Large intestine (tissue), 12 donors: ENCODE measurements at places on chromosomes 16 and 17. TPM values are rescaled to one million over a fixed set of nuclear protein-coding genes. Genes with fewer than 3 reads are reported as not detected.

- DNase-seq = no peak
- H3K4me3 ChIP-seq = no peak overlapping the region
- peaks cover 2% of the 10 kb centered on the region for H3K27me3 ChIP-seq
- H3K36me3 ChIP-seq = no peaks in the 10 kb centered on the region
- H3K4me1 ChIP-seq = peaks cover 15% of the 10 kb centered on the region
These were observed 29.4 kb downstream of the CCR7 start for GRCh38 chr17:40535924-40536294.

GRCh38 chr16:68923116-68923515 is 79.8 kb downstream of the TANGO6 start:
- no peaks in the 10 kb centered on the region for H3K27me3 ChIP-seq
- H3K27ac ChIP-seq = no peak overlapping the region
- peaks cover 25% of the 10 kb centered on the region for H3K4me1 ChIP-seq
- no peak for DNase-seq
- peaks cover 6% of the 10 kb centered on the region for H3K36me3 ChIP-seq
- H3K4me3 ChIP-seq = no peak overlapping the region

DNA sequence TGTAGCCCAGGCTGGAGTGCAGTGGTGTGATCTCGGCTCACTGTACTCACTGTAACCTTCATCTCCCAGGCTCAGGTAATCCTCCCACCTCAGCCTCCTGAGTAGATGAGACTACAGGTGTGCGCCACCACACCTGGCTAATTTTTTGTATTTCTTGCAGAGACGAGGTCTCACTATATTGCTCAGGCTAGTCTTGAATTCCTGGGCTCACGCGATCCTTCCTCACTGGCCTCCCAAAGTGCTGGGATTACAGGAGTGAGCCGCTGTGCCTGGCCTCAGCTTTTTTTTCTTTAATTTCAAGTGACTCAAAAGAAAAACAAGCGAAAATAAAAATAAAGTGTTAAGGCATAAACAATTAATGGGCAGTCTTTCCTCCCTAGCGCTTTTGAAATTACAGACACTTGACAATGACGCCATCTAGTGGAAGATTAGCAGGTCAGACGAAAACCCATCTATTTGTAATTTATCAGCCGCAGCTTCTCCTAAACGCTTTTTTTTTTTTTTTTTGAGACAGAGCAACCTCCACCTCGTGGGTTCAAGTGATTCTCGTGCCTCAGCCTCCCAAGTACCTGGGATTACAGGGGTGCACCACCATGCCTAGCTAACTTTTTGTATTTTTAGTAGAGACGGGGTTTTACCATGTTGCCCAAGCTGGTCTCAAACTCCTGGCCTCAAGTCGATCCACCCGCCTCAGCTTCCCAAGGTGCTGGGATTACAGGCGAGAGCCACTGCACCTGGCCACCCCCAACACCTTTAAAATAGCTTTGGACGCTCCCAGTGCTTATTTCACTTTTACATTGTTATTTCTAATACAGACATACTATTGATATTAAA is 28.1 kb upstream of the PECAM1 start:
- no peak overlapping the region for H3K27ac ChIP-seq
- no peaks in the 10 kb centered on the region for H3K4me1 ChIP-seq
- no peaks in the 10 kb centered on the region for H3K27me3 ChIP-seq
- H3K36me3 ChIP-seq = no peaks in the 10 kb centered on the region
- no peak overlapping the region for H3K4me3 ChIP-seq

DNA sequence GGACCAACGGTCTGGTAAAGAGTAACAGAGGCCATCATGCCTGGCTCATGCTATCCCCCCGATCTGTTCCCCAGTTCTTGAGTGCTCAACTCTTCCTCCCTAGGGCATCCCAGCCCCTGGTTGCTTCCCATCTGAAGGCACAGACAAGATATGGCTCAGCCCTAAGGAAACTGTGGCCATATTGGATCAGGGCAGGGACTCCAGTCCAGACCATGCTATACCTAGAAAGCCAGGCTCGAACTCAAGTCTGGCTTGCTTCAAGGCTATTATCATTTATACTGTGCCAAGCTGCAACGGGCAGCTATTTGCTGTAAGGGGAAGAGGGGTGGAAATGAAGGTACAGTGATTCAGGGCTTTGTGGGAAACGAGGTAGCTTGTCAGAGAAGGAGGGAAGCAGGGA is 2.8 kb downstream of the UBTF start:
- H3K4me1 ChIP-seq = peaks cover 10% of the 10 kb centered on the region
- no peak for DNase-seq
- H3K27ac ChIP-seq = no peak overlapping the region
- no peaks in the 10 kb centered on the region for H3K27me3 ChIP-seq
- peaks cover 43% of the 10 kb centered on the region for H3K36me3 ChIP-seq

LRRC75A gene
- 37.2 TPM for polyA plus RNA-seq

GRCh38 chr17:80698297-80698696 is 153.7 kb downstream of the RPTOR start:
- H3K27ac ChIP-seq = no peak overlapping the region
- no peak for DNase-seq
- H3K4me1 ChIP-seq = peaks cover 24% of the 10 kb centered on the region
- H3K4me3 ChIP-seq = no peak overlapping the region

- H3K27ac ChIP-seq = peak overlapping the region; percentile 76
- peak overlapping the region; percentile 74 for H3K4me3 ChIP-seq
- no peaks in the 10 kb centered on the region for H3K36me3 ChIP-seq
- H3K27me3 ChIP-seq = no peaks in the 10 kb centered on the region
These were observed 137.7 kb upstream of the CORO6 start for GRCh38 chr17:29760279-29761039.

KRT40 gene
- 0.07 TPM for polyA plus RNA-seq

DNA sequence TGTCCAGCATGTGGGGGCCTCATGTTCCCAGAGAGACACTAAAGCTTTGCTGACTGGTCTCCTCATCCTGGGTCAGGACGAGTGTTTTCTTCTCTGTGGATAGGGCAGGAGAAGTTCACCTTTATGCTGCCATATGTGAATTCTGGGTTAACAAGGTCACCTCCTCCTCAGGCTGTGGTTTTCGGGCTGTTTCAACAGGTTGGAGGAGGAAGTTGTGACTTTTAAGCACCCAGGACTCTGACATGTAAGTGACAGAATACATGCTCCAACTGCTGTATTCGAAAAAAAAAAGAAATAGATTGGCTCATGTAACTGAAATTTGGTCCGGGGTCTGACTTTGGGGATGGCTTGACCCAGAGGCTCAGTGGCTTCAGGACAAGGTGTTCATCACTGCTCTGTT is 54.2 kb downstream of the SNX20 start:
- H3K4me1 ChIP-seq = no peaks in the 10 kb centered on the region
- H3K4me3 ChIP-seq = no peak overlapping the region
- no peak for DNase-seq
- H3K27me3 ChIP-seq = no peaks in the 10 kb centered on the region
- peaks cover 6% of the 10 kb centered on the region for H3K36me3 ChIP-seq

NAA60 gene
- 59.3 TPM for polyA plus RNA-seq

DNA sequence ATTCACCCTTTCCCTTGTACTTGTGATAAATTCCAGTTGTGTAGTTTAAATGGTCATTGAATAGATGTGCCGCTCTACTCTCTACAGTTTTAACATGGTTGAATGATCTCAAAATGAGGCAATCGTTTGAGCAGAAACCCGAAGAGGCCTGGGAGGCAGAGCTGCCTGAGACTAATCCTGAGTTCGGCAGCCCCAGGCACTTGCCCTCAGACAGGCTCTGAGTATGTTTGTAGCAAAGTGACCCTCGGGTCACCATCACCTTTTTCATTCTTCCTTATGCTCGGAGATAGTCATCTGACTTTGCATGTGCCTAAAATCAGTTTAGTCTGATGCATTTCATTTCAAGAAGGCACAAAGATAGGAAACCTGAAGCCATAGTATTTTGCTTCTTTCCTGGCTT is 184.0 kb upstream of the RBFOX1 start:
- H3K27ac ChIP-seq = no peak overlapping the region
- H3K4me1 ChIP-seq = no peaks in the 10 kb centered on the region
- no peaks in the 10 kb centered on the region for H3K36me3 ChIP-seq

- no peak overlapping the region for H3K4me3 ChIP-seq
- no peak overlapping the region for H3K27ac ChIP-seq
- no peak for DNase-seq
- peaks cover 12% of the 10 kb centered on the region for H3K4me1 ChIP-seq
- no peaks in the 10 kb centered on the region for H3K36me3 ChIP-seq
These were observed 517.6 kb downstream of the MAF start for GRCh38 chr16:79082970-79083369.

CTU2 gene
- 11.0 TPM for polyA plus RNA-seq

GRCh38 chr16:3094289-3095027 is 4.6 kb downstream of the ZSCAN10 start:
- no peaks in the 10 kb centered on the region for H3K36me3 ChIP-seq
- H3K4me3 ChIP-seq = no peak overlapping the region
- DNase-seq = no peak
- H3K27ac ChIP-seq = no peak overlapping the region

TPSD1 gene
- 0.06 TPM for polyA plus RNA-seq

- H3K4me3 ChIP-seq = no peak overlapping the region
- H3K36me3 ChIP-seq = no peaks in the 10 kb centered on the region
- no peak for DNase-seq
- no peaks in the 10 kb centered on the region for H3K27me3 ChIP-seq
- no peak overlapping the region for H3K27ac ChIP-seq
These were observed 27.6 kb downstream of the CCDC40 start for GRCh38 chr17:80063830-80064585.

DNA sequence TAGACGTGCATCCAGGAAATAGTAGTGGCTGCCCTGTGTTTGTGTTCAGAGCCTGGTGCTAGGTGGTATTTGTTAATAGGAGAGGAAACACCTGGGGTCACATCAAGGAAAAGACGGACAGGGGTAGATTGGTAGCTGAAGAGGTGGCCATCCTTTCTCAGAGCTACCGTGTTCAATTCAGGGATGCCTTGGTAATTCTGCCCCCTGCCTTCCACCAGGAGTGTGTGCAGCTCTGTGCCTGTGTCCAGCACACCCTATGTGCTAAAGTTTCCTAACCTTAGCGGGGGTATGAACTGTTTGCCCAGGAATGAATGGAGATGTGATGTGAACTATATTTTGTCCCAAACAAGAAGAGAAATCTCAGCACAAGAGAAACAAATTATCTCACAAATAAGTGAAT is 174.1 kb upstream of the MPHOSPH6 start:
- no peak for DNase-seq
- H3K4me3 ChIP-seq = no peak overlapping the region
- no peaks in the 10 kb centered on the region for H3K27me3 ChIP-seq
- H3K27ac ChIP-seq = no peak overlapping the region
- H3K4me1 ChIP-seq = no peaks in the 10 kb centered on the region

GAS2L2 gene
- polyA plus RNA-seq = 0.13 TPM

GRCh38 chr17:28204751-28205150 is 114.2 kb upstream of the TMEM97 start:
- H3K4me3 ChIP-seq = no peak overlapping the region
- H3K4me1 ChIP-seq = no peaks in the 10 kb centered on the region
- H3K36me3 ChIP-seq = no peaks in the 10 kb centered on the region
- no peak overlapping the region for H3K27ac ChIP-seq
- no peaks in the 10 kb centered on the region for H3K27me3 ChIP-seq
- DNase-seq = no peak

DNA sequence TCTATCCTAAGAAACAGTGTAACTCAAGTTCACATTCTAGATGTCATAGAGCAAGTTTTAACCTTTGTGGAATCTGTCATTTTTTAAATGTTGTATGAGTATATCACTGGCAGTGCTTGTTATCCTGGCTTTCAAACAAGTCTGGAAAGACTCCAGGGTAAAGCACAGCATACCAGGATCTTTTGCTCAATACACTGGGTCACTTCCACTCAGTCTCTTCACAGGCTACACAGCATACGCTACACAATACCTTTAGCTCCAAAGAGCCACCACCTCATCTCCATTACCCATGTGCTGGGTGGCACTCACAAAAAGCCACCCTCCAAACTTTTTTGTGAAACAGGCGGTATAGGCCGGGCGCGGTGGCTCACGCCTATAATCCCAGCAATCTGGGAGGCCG is 69.5 kb downstream of the PARN start:
- no peaks in the 10 kb centered on the region for H3K36me3 ChIP-seq
- no peak for DNase-seq
- H3K27ac ChIP-seq = no peak overlapping the region
- no peaks in the 10 kb centered on the region for H3K27me3 ChIP-seq

- no peaks in the 10 kb centered on the region for H3K36me3 ChIP-seq
- H3K27ac ChIP-seq = no peak overlapping the region
- H3K27me3 ChIP-seq = no peaks in the 10 kb centered on the region
- DNase-seq = no peak
These were observed 166.5 kb downstream of the STX8 start for GRCh38 chr17:9408868-9409829.

DNA sequence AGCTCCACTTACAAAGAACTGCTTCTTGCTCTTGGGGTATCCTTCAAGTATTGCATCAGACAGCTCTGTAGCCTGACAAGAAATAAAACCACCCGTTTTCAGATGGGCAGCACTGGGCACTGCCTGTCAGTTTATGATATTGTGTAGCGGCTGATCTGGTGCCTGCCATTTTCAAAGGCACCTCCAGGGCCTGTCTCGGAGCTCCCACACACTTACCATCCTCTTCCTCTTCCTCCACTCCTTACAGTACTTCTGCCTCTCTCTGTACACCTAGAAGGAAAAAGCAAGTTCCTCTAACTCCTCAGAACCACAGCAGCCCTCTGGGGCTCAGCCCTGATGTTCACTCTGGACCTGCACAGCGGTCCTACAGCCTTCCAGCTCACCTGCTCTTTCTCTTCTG is 4.4 kb downstream of the PSMC3IP start:
- no peak overlapping the region for H3K27ac ChIP-seq
- peaks cover 64% of the 10 kb centered on the region for H3K36me3 ChIP-seq

GRCh38 chr16:28865722-28866453 is 2.2 kb downstream of the SH2B1 start:
- H3K36me3 ChIP-seq = peaks cover 38% of the 10 kb centered on the region
- peak; percentile 68 for DNase-seq
- peaks cover 27% of the 10 kb centered on the region for H3K4me1 ChIP-seq
- peak overlapping the region; percentile 35 for H3K4me3 ChIP-seq
- H3K27ac ChIP-seq = peak overlapping the region; percentile 86

GAST gene
- 0.28 TPM for polyA plus RNA-seq

DNA sequence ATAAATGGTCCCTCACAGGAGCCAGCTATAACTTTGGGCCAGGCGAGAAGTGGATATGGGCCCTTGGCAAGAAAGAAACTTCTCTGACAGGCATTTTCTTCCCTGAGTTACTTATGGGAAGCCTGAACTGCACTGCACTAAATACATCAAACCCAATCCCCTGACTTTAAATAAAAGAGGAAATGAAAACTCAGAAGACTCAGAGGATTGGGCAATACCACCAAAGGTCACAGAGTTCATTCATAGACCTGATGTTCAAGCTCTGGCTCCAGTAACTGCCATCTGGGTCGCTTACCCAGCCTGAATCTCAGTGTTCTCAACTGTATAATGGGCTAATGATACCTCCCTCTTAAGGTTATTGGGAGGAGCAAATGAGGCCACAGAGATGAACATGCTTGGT is 815 bp downstream of the KRT35 start:
- H3K4me1 ChIP-seq = no peaks in the 10 kb centered on the region
- no peak overlapping the region for H3K27ac ChIP-seq
- H3K36me3 ChIP-seq = no peaks in the 10 kb centered on the region
- peaks cover 4% of the 10 kb centered on the region for H3K27me3 ChIP-seq
- no peak overlapping the region for H3K4me3 ChIP-seq

GRCh38 chr17:34980681-34981537 is 597 bp downstream of the LIG3 start:
- H3K27ac ChIP-seq = peak overlapping the region; percentile 99
- H3K4me1 ChIP-seq = peaks cover 9% of the 10 kb centered on the region
- H3K36me3 ChIP-seq = peaks cover 13% of the 10 kb centered on the region
- peak overlapping the region; percentile 93 for H3K4me3 ChIP-seq
- no peaks in the 10 kb centered on the region for H3K27me3 ChIP-seq
- DNase-seq = peak; percentile 87
